ENCODE measurements at places on chromosomes 11 and 22. TPM values are rescaled to one million over a fixed set of nuclear protein-coding genes. Genes with fewer than 3 reads are reported as not detected.
A peak's percentile ranks its signal among the peaks of the same experiment; 100 is the strongest.

DNA sequence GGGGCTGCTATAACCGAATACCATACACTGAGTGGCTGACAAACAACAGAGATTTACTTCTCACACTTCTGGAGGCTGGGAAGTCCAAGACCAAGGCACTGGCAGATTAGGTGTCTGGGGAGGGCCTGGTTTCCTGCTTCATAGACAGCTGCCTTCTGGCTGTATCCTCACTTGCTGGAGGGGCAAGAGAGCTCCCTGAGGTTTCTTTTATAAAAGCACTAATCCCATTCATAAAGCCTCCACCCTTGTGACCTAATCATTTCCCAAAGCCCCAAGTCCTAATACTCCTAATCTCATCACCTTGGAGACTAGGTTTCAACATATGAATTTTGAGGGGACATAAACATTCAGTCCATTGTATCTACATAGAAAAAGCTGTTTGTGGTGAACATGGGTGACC lies 131.8 kb downstream of the KIRREL3 start:
- no peak for DNase-seq

GRCh38 chr22:39204216-39204615 lies 40.6 kb downstream of the PDGFB start:
- no peak for DNase-seq

- DNase-seq, result no peak
These were observed 419.2 kb downstream of the TENM4 start for GRCh38 chr11:79021601-79022000.

DNA sequence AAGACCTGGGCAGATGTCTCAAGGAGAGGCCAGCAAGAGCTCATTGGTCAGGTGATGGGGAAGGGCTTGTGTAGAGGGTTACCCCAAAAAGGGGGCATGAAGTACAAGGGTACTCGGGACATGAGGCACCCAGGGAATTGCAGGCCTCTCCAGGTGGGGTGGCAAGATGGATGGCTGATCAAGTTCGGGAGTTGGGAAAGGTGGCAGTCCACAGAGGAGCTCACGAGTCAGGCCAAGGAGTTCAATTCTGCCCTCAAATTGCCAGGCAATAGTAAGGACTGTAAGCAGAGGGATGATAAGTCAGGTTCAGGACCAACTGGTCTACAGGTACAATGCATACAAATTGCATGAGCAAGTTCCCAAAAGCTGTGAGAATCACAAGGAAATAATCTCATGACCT lies 42.3 kb upstream of the SLC25A1 start:
- DNase-seq, result no peak

DNA sequence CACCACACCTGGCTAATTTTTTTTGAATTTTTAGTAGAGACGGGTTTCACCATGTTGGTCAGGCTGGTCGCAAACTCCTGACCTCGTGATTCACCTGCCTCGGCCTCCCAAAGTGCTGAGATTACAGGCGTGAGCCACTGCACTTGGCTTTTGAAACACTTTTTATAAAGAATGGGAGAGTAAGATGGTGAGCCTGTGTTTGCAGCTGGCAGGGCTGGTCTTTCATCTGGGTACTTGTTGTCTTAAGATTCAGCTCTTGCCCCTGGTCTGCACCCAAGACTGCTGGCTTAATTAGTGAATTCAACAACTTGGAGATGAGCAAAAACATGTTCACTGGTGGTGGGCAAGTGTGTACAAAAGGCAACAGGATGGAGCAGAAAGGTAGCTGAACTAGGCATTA lies 4.0 kb downstream of the TSPAN18 start:
- DNase-seq, result no peak

GRCh38 chr11:13335319-13335718 lies 57.7 kb downstream of the BMAL1 start:
- peak; percentile 78 for DNase-seq

DNA sequence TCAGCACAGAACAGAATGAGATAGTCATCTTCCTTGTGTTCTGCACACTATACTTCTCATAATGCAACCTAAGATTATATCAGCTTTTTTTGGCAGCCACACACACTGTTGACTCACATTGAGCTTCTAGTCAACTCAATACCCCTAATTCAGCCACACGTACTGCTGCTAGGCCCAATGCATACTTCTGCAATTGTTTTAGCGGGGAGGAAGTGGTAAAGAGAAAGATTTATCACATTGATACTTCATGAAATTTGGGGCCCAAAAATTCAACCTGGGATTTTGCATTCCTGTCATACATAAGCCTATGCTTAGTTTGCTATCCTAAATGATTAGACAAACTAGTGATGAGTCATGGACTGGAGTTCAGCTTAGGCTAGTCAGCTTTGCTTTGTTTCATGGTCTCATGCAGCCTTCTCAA lies 8.6 kb upstream of the UPB1 start:
- DNase-seq, result peak; percentile 22

DNA sequence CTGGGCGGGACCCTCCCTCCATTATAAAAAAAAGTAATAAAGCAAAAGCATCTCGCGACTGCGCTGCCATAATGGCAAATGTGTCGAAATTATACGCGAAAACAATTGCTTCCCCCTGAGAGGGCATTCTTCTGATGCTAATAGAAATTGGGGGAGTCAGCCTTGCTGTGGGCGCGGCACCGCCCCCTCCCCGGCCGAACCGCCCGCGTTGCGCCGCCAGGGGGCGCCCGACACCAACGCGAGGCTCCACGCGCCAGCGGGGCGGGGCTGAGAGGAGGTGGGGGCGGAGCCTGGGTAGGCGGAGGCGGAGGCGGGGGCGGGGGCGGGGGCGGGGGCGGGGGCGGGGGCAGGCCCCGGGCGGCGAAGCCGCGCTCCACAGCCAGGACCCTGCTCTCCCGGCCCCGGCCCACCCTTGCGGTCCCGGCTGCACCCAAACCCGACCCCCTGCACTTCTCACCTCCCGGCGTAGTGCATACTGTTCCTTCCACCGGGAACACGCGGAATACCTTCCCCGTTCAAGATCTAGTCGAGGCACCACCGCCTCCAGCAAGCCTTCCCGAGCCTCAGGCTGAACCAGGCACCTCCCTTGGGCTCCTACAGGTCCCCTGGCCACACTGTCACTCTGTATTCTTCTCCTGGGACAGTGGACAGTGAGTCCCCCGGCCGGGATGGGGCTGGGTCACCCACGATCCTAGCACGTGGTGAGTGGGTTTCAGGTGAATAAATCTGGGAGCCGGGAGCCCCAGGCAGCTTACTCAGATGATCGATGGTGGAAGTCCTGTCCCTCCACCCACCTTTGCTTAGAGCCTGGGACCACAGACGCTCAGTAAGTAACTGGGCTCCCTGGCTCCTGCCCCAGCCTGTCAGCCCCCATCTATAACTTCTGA lies 15.5 kb upstream of the UPK3A start:
- DNase-seq, result peak; percentile 56

DNA sequence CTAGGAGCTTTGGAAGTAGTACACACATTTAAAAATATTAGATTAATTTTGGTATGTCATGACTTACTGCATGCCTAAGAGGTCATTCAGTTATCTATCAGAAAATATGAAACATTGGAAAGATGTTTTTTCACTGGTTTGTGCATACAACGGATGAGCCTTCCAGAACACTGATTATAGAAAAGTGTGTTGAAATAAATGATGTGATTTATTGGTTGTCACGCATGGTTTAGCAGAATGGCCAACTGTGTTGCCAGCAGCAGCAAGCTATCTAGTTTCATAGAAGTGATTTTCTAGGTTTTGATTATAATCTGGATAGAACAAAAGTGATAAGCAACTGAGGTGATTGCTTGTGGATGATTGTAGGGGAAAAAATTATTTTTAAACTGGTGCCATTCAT lies 53.6 kb downstream of the DDX10 start:
- DNase-seq, result no peak

DNA sequence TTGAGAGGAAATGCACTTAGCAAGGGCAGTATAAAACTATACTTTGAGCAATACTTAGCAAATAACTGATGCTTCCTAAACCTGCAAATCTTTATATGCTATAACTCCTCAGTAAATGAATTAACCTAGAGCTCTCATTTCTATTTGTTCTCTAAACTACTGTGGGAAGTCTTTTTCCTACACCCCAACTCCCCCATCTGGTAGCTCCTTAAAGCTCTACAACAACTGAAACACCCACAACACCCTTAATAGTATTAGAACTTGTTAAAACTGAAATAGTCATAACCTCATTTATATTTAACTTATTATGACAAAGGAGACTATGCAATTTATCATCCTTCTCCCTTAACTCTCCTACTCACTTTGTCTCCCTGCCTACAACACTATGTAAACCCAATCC lies 43.4 kb downstream of the GUCY1A2 start:
- DNase-seq, result no peak

DNA sequence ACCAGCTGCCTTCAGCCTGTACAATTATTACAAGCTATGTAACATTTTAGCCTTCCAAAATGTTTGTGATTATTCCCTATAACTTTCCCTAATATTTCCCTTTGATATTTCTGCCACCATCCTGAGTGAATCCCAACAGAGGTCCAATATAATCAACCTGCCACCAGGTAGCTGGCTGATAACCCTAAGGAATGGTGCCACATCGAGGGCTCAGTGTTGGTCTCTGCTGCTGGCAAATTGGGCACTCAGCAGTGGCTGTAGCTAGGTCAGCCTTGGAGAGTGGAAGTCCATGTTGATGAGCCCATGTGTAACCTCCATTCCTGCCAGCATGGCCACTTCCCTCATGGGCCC lies 121.2 kb downstream of the ZNF280B start:
- DNase-seq, result no peak

DNA sequence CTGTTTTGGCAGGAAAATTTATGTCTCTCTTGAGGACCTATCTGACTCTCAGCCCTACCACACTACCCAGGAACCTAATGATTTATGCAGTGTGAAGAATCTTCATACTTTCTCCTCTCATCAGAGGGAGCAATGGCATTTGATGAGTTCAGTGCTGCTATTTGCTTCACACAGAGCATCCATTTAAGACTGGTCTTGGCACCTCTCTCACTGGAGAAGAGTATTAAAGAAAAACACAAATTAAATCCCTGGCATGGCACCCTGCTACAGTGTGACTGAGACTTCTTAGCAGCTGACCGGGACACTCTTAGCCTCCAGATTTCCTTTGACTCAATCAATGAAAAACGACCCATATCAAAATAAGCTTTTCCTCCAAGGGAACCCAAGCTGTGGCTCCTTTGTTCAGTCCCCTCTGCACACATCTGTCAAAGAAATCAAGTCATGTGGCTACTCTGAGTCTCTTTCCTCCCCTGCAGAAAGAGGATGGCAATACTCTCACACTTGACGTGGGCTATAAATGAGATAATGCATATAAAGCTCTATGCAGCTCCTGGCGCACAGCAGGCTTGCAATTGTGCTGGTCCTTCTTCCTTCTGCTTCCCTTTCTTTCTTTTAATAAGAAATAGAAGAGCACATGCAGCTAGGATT lies 186.1 kb upstream of the E2F8 start:
- no peak for DNase-seq

DNA sequence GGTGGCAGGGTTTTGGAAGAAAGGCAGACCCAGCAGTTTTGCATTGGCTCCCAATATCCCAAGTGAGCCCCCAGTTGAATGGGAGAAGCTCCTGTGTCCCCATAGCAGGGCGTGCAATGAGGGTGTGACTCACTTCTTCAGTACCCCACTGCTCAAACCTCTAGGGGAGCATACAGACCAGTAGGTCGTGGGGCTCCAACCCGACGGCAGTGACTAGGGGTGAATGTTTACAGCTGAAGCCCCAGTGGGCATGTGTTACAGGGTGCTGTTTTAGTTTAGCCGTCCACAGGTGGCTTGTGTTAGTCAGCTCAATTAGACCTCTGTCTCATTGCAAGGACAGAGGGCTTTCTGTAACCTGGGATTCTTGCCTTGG lies 564.5 kb upstream of the CNTN5 start:
- no peak for DNase-seq

DNA sequence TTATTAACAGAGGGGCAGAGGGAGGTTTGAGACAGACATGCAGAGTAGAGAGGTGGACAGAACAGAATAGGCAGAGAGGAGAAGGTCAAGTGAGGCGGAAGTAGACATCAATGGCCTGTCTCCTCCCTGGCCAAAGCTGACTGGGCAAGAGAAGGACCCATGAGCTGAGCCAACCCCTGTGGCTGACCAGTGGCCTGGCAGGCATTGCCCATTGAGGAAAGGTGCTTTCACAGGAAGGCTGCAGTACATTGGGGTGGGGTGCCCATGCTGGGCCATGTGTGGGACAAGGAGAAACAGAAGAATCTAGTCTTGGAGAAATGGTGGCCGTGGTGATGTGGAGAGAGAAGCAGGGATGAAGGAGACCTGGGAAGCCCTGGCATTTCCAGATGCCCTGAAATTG lies 76.0 kb downstream of the MYEOV start:
- no peak for DNase-seq

- no peak for DNase-seq
These were observed 10.5 kb downstream of the UCP2 start for GRCh38 chr11:73972187-73972586.

DNA sequence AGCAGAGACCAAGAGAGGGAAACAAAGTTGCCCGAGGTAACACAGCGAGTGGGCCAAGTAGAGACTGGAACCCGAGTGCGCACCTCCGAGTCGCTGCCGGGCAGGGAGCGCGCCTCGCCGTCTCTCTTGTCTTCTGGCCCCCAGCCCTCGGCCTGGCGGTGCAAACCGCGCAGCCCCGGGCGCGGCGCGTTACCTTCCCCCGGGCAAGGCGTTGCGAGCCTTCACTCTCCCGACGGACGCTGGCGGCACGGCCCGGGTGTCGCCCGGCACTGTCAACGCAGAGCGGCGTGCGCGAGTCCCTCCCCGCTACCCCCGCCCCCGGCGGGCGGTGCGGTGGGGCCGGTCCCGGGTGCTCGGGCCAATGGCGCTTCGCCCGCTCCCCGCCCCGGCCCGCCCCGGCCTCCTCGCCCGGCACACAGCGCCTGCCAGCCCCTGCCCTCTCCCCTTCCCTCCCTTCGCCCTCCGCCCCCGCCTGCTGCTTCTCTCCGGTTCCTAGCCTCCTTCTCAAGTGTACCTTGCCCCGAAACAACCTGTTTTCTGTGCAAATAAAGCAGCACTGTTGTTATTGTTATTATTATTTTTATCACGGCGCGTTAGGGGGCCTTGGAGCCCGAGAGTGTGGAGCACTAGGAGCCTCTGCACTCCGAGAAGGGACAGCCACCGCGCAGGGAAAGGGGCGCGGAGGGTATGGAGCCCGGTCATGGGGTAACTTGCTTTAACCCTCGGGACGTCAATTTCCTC lies at the start of gene SYTL2:
TSS of gene SYTL2 (minus strand) at position 271 of the 741 bp plus-strand sequence. CDS start 53,416 bp downstream, outside the sequence.
- peak; percentile 49 for DNase-seq

- DNase-seq, result peak; percentile 36
These were observed 16.0 kb downstream of the RBM7 start for GRCh38 chr11:114416441-114416961.

GRCh38 chr22:30314915-30315314 lies 11.8 kb downstream of the TBC1D10A start:
- DNase-seq, result no peak

The PNPLA2 gene
- 43.7 TPM for total RNA-seq

The HBE1 gene
- not detected for total RNA-seq

The IGSF22 gene
- not detected for total RNA-seq

The MIAT gene
- 0.17 TPM for total RNA-seq

The MAPK11 gene
- 8.3 TPM for total RNA-seq

The CD3E gene
- total RNA-seq, result not detected

The NXPE1 gene
- not detected for total RNA-seq

The CCDC188 gene
- 1.8 TPM for total RNA-seq

The PATL1 gene
- total RNA-seq, result 23.1 TPM
